ENCODE measurements at places on chromosomes 12 and 14.

- DNase-seq = no peak
Observed at GRCh38 chr14:23080474-23080873, 14.5 kb downstream of the ACIN1 start.

GRCh38 chr12:63845726-63846125, 1.2 kb downstream of the SRGAP1 start:
- DNase-seq = no peak

DNA sequence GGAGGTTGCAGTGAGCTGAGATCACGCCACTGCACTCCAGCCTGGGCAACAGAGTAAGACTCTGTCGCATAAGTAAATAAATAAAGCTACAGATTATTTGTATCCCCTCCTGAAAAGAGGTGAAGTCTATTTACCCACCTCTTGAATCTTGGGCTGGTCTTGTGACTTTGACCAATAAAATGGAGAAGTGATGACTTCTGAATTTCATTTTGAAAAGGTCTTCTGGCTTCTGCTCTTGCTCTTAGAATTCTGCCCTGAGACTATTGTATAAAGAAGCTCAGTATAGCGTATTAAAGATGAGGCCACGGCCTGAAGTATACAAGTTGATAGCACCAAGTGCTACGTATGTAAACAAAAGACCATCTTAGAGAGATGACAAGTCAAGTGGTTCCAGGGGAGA, 88.3 kb upstream of the AMN1 start:
- no peak for DNase-seq

- DNase-seq = no peak
Observed at GRCh38 chr12:85457016-85457415, 177.0 kb downstream of the ALX1 start.

DNA sequence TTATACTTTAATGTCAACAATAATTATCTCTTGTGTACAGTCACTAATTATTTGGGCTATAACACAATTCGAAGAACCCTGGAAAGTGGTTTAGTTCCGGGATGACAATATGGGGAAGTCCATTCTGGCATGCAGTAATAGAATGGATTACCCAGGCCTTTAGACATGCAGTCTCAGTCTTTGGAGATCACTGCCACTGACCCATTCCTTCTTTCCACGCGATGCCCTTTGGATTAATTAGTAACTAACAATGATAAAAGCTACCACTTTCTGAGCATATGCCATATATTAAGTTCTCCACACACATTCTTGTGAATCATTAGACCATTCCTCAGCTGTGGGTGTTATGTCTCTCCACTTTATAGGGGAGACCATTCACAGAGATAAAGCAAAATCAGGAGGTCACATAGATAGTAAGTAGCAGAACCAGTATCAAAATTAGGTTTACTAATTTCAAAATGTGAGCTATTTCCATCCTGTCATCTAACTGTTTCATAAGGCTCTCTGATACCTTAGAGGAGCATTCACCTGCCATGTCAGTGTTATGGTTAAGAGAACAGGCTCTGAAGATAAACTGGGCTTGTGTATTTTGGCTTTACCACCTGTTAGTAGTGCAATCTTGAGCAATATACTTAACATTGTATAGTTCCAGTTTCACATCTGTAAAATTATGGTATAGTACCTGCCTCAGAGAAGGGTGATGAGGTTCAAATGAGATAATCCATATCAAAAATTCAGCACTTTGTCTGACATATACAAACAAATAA, 27.2 kb upstream of the KCNJ8 start:
- no peak for DNase-seq

GRCh38 chr12:123519141-123520001, 14.1 kb downstream of the RILPL1 start:
- no peak for DNase-seq

DNA sequence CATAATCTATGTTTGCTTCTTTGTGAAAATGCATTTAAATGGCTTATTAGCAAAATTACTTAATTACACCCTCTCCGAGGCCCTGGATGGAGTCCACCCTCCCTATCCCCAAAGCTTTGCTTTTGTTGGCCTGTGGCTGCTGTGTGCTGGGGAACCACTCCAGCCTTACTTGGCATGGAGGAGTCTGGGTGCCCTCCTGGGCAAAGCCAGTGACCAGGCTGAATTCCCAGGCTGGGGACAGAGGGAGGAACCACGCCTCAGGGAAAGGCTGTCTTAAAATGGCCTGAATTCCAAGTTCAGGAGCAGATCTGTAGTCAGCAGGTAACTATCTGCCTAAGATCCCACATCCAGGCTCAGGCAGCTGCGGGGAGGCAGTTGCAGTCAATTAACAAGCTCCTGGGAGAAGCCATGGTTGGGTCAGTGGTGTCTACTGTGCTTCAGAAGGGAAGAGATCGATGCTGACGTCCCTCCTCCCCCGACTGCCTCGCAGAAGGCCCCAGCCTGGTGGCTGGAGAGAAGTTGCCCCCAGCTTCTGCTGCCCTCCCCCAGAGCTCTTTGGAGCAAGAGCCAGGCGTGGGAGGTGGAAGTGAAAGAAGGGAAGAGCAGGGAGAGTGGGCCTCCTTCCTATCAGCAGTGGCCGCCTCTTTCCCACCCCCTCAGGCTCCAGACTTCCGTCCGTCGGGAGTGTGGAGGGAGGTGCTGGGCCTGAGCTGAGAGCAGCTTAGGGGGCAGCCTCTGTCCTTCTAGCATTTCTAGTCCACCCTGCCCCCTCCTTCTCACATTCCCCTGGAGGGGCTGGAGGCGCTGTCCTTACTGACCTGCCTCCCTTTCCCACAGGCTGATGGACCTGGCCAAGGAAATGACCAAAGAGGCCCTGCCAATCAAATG, 11.3 kb downstream of the VASH1 start:
- DNase-seq = no peak

GRCh38 chr12:106429043-106429552, 71.5 kb downstream of the POLR3B start:
- DNase-seq = no peak

GRCh38 chr12:2329661-2330210, 276.9 kb downstream of the CACNA1C start:
- DNase-seq = no peak

Measured in stimulated activated CD4-positive, alpha-beta T cell treated with anti-CD3 and anti-CD28 coated beads, TNF-alpha, amount 100 ng/mL, for 1 hour (primary cell).